ENCODE measurements at places on chromosomes 12 and 14.

- no peak for DNase-seq
These were observed 156.4 kb downstream of the ATP23 start for GRCh38 chr12:58097741-58098140.

GRCh38 chr12:56461235-56462159 lies 6.9 kb upstream of the SPRYD4 start:
- DNase-seq, result no peak

DNA sequence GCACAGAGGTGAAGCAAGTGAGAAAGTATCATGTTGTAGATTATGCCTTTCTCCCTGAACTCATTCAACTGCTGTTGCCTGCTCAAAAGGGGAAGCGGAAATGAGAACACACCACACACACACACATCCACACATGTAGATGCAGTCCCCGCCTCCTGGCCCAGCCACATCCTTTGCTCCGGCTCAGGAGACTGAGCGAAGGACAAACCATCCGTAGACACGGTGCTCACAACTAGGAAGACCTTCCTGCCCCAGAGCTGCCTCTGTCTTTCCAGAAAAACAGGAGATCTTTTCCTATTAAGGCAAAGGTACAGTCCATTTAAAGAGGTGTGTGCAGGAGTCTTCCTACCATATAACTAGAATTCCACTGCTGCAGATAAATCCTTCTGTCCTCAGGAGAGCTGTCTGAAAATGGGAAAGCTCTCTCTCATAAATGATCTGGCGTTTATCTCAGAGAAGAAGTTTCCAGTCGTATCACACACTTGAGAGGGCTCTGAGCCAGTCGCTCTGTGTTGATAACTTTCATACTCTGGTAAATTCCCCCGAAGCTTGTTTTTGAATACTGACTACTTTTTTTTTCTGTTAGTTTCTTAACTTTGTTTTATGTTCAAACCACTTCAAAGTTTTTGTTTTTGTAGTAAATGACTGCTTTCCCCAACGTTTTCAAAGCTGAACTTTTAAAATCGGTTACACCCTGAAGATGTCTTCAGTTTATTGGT lies at the start of gene TESPA1:
TSS of gene TESPA1 (minus strand) at position 105 of the 719 bp plus-strand sequence. CDS start 10,200 bp downstream, outside the sequence.
- DNase-seq, result peak; percentile 92

GRCh38 chr14:76884853-76885276 lies 58.7 kb downstream of the LRRC74A start:
- no peak for DNase-seq

GRCh38 chr12:40405419-40405818 lies 180.6 kb downstream of the LRRK2 start:
- no peak for DNase-seq

GRCh38 chr14:98006008-98006407 lies 1208.8 kb downstream of the VRK1 start:
- no peak for DNase-seq

- no peak for DNase-seq
These were observed 56.4 kb upstream of the FBXO33 start for GRCh38 chr14:39488600-39488999.

DNA sequence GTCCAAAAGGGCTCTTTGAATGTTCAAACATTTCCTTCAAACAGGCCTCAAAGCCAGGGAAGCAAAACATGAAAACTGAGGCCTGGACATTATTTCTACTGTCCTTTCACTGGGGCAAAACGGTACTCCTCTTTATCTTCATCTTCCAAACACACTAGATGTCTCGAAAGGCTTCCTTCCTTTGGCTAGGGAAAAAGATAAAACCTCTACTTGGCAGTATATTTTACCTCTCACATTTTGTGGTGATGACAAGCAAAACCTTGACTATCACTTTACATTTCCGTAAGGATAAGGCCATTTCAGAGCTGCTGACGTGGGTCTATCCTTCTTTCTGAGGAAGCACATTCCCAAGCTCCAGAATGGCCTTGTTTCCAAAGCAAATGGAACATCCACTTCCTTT lies 9.9 kb downstream of the STAB2 start:
- DNase-seq, result no peak

GRCh38 chr12:113239811-113240331 lies 18.6 kb downstream of the TPCN1 start:
- DNase-seq, result no peak

DNA sequence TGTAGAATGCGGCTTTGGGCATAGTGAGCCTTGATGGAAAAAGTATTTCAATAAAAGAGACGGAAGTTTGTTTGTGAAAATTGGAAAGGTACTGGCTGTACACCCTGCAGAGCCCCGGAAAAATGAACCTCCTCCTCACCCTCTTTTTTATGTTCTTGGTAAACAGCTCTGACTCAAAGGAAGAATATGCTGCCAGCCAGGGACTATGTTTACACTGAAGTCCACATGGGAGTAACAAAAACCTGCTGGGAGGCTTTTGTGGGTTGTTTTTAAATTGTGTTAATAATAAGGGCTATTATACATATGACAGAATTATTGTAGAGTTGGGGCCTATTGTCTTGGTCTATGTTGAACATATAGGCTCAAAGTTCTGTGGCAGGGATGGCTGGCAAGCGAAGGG lies 70.7 kb downstream of the TTC8 start:
- no peak for DNase-seq

GRCh38 chr14:100748403-100748802 lies 21.7 kb downstream of the DLK1 start:
- DNase-seq, result no peak

DNA sequence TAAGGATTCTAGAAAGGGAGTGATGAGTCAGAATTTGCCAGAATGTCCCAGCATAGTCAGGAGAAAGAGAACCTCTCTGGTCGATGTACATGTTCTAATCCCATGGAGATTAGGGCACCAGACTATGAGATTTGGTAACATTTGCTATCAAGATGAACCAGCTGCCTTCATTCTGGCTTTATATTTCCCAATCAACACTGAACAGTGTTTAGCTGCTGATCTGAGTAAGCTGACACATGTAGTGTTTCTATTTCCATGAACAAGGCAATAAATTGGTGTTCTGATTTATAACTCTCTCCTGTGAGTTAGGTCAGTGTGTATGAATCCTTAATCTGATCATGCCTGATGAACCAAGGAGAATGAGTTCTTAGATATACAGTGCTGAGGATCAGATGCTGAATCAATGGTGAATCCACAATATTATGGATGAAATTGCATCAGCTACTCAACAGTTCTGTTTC lies 158.0 kb upstream of the AMIGO2 start:
- DNase-seq, result no peak

DNA sequence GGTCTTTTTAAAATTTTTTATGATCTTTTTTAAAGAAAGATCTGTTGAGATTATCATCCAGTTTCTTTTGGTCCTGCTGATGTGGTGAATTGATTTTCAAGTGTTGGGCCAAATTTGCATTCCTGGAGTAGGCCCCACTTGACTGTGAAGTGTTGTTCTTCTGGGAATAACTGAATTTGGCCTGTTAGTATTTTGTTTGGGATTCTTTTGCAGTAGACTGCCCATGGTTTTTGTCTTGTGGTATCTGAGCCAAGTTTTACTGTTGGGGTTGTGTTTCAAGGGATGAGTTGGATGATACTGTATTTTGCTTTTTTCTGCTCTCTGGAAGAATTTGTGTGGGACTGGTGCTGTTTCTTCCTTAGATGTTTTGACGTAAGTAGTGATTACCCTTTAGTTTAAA lies 4.0 kb upstream of the SYCP3 start:
- no peak for DNase-seq

- DNase-seq, result no peak
These were observed 30.9 kb upstream of the ANKRD9 start for GRCh38 chr14:102540315-102541028.

DNA sequence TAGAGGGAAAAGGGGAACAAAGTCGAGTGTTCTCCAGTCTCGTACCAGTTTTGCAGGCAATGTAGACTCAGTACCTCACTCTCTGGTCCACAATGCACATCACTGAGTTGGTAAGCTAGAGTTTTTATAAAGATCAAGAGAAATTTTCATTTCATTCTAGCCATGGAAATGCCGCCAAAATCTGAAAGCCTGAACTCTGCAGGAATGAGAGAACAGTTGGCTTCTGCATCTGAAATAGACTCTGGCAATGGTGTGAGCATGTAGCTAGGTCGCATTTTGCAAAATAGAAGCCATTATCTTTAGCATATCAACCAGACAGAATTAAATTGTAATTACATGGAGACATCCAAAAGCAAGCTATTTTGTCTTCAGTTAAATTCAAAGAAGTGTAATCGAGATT lies 381.0 kb downstream of the NOVA1 start:
- DNase-seq, result no peak

GRCh38 chr14:93105362-93105761 lies 10.4 kb downstream of the ITPK1 start:
- DNase-seq, result no peak

DNA sequence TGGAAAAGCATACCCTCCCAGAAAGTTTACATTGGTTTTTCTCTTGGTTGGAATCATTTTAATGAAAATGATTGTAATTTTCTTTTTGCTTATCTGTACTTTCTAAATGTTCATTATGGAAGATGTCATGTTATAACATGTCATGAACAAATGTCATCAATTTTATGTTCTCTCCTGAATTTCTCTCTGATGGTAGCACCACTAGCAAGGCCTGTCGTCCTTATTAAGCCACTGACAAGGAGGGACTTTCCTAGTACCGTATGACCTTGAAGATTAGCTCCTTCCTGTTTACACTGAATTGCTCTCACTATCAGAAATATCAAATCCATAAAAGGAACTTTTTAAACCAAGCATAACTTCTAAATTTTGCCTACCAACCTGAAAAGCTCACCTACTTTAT lies 99.0 kb downstream of the ESR2 start:
- no peak for DNase-seq

GRCh38 chr14:33738029-33738428 lies 212.8 kb downstream of the EGLN3 start:
- no peak for DNase-seq

DNA sequence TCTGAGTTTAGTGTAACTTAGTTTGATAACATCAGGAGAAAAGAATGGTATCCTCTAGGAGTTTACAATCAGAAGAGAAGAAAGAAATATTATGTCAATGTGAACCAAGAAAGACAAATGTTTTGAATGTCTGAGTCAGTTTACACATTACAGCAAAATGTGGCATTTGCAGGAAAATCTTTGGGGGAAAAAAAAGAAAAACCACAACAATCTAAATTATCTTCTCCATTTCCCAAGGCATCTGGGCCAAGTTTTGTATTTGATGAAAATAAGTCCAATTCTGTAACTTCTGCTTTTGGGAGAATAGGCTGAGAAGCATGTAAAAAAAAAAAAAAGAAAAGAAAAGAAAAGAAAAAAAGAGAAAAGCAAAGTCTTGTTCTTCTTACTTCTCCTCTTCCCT lies 58.8 kb upstream of the FLRT2 start:
- no peak for DNase-seq

GRCh38 chr12:56220611-56221231 lies 1.0 kb downstream of the RNF41 start:
- DNase-seq, result no peak

- DNase-seq, result peak; percentile 66
These were observed 112.0 kb upstream of the TMCC3 start for GRCh38 chr12:94762259-94762942.

DNA sequence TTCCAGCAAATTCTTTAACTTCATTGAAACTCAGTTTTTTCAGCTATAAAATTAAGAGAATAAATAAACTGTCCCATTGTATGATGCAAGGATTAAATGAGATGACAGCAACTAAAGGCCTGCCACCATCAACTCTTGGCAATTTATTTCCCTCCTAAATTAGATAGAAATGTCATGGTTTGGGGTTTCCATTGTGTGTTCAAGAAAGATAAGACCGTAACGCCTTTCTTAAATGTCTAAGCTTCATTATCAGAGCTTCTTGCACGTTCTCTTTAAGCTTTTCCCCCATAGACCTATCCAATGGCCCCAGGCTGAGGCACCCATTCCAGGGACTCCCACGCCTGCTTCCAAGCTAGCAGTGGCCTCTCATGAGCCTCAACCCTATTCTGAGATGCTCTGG lies 281.9 kb downstream of the CACNA1C start:
- DNase-seq, result no peak

- peak; percentile 31 for DNase-seq
These were observed 1.5 kb downstream of the VPS37B start for GRCh38 chr12:122894193-122895121.

- no peak for DNase-seq
These were observed 91.7 kb downstream of the NPAS3 start for GRCh38 chr14:33030386-33030785.

GRCh38 chr12:14364583-14365271 lies 755 bp upstream of the ATF7IP start:
- DNase-seq, result no peak

DNA sequence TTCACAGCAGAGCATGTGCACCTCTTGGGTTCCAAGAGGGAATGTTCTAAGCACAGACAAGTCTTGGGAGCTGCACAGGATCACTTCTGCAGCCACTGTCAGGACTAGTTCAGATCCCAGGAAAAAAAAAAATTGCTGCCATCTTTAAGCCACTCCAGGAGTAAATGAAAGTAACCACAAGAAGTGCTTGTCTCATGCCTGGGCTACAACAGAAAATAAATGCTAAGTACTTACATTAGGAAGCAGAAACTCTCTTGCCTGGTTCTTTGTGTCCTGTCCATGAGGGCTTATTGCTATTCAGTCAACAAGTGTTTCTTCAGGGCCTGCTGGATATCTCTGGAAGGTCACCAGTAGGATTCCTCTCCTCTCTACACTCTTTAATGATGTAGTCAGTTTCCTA lies 176.1 kb downstream of the KTN1 start:
- no peak for DNase-seq

DNA sequence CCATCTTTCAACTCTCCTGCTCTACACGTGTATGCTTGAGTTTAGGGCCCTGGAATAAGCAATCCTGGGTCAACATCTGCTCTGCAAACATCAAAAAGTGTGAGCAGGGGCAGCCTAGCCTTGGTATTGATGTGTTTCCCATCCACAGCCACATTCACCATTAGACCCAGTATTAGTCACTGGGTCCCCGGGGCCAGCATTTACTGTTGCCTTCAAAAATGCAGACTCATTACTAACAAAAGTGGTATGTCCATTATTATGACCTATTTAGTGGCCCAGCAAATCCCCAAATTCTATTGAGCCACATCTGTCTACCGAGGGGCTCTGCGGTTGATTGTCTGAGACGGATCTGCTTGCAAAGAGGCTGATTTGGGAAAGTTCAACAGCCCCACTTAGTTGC lies 661.8 kb downstream of the DIO2 start:
- DNase-seq, result no peak

DNA sequence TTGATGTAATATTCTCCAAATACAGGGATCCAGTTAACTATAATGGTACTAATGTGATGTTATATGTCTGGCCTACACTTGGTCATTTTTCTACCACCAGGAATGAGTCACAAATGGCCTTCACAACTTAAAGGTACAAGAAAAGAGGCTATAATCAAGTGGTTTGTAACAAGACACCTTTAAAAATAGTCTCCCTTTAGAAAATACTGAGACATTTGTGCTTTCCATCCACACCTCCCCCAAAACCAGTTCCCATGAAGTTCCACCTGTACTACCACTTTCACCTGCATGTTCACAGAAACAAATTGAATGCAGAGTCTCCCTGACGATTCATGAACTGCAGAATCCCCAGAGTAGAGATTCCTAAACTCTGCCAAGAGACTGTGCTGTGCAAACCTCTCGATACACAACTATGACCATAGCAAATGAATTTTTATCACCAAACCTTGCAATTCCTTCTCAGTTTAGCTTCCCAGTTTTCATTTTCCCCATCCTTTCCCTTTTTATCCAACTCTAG lies 6.0 kb downstream of the BTG1 start:
- no peak for DNase-seq
